ENCODE measurements at places on chromosomes 11 and 22.

DNA sequence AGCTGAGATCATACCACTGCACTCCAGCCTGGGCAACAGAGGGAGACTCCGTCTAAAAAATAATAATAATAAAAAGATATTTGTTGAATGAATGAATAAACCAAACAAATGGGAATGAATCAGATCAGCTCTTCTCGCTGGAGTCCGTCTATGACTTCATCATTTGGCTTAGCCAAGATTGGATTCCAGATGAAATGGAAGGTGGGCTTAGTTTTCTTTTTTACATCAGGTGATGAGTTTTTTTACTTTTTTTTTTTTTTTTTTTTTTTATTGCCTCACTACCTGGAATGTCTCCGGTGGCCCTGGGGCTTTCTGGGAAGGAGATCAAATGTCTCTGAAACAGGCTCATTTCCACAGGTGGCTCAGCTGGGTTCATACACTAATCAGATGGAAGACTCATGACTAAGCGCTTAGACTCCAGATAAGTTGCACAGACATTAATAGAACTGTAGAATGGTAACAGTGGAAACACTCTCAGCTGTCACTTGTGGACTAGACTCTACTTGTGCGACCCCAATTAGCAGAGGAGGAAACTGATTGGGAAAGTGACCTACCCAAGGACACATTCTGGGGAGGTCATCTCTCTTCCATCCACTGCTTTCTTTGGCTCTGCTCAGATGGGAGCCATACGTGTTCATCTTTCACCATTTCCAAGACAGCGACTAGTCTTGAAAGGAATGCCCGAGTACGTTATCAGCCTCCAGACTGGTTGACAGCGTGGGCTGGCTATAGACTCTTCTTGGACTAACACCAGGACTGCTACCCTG lies 20.5 kb upstream of the RBFOX2 start:
- peak; percentile 71 for DNase-seq

DNA sequence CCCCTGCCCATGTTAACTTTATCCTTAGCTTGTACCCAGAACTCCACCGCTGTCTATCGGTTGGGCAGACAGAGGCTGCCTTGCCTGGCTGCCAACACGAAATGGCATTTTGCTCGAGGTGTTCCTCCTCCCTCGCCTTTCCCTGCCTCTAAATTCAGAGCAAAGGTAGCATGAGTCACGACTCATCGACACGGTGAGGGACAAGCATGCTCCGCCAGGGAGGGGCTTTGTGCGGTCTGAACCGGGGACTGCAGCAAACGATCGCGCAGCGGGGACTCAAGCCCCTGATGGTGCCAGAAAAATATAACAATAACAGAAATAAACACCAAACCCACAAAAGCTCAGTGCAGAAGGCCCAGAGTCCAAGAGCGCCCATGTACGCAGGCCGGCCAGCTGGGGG lies 52.3 kb downstream of the RTL6 start:
- DNase-seq = no peak

DNA sequence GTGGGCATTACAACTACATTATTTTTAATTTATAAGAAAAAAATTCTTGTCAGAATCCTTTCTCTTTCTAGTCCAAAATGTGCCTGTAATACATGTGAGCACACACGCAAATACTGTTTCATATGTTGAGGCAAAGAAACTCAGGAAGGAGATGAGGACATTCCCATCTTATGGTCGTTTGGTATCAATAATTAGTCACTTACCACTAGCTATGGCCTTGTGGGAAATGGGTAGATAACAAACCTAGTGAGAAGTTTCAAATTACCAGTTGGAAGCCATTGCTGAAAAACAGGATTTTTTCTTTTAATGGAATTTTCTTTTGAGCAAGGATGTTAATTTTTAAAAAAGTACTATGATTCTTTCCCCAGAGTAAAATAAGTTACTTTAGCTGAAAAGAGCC lies 25.7 kb downstream of the AMOTL1 start:
- DNase-seq = peak; percentile 70

DNA sequence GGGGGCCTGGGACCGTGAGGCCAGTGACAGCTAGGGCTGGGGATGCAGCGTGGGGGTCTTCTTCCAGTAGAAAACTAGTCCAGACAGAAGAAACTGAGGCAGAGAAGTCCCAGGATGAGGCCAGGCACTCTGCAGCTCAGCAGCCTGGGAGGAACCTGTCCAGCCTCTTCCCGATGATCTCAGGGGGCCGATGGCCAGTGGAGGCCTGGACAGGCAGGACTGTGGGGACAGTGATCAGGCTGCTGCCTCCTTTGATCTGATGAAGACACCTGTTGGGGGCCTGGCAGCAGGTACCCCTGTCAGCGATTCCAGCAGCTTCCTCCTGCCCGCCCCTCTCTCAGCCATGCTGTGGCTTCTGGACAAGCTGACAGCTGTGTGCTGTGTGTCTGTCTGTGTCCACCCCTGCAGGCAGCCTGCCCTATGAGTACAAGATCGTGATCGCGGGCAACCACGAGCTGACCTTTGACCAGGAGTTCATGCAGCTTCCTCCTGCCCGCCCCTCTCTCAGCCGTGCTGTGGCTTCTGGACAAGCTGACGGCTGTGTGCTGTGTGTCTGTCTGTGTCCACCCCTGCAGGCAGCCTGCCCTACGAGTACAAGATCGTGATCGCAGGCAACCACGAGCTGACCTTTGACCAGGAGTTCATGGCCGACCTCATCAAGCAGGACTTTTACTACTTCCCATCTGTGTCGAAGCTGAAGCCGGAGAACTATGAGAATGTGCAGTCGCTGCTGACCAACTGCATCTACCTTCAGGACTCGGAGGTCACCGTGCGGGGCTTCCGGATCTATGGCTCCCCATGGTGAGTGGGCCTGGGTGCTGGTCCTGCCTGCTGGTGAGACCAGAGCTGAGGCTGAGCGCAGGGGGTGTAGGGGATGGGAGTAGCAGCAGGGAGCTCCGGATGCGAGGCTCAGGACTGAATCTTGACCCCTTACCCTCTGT lies 62.6 kb downstream of the MPPED1 start:
- DNase-seq = no peak

- no peak for DNase-seq
Measured at GRCh38 chr22:46259374-46259773, 3.8 kb downstream of the PKDREJ start.

GRCh38 chr11:41201156-41201555 lies 258.3 kb downstream of the LRRC4C start:
- no peak for DNase-seq

DNA sequence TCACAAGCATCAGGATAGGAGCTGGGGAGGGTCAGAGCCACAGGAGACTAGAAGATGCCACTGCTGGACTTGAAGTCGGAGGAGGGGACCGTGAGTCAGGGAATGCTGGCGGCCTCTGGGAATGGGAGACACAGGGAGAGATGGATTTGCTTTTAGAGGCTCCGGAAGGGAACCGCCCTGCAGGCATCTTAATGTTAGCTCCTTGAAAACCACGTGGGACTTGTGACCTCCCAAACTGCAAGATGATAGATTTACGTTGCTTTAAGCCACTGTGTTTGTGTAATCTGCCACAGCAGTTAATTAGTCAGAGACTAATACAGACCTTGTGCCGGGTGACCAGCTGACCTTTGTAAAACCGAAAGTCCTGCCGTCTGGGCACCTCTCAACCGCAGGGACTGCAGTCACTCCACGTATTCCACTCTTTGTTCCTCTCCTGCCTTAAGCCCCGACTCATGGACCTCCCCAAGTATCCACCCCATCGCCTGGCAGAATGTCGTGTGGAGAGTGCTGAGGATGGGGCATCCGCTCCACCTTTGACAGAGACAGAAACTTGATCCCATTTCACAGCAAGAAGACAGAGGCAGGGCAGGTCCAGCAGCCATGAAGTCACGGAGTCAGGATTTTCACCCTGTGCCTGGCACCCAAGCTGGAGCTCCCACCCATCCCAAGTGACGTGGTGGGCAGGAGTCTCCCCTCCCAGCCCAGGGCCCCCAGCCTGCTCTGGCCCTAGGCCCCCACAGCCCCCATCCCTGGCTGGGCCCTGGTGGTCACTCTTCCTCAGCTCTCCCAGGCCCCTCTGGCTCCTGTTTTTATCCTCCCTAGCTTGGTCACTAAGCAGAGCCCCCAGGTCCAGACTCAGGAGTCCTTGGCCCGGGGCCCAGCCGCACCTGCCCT lies 19.4 kb upstream of the CTSD start:
- peak; percentile 11 for DNase-seq
